ENCODE measurements at places on chromosomes 16 and 17. TPM values are rescaled to one million over a fixed set of nuclear protein-coding genes. Genes with fewer than 3 reads are reported as not detected.

DNA sequence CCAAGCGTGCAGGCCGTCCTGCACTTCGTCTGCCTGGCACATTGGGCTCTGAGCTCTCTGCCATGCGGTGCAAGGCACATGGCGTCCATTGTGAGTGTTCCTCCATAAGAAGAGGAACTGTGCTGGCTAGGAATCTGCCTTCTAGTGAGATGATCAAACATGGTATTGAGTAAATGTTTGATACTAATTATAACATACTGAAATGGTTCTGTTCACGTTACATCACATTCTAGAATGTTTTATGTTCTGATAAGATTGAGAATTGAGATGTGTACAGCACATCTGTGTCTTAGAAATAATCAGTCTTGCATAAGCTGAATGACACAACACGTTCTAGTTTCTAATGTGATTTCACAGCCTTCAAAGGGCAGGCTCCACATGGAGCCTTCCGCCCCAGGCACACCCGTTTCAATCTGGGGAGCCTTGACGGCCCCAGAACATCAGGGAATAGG is 42.9 kb downstream of the USP10 start:
- no peak overlapping the region for H3K27ac ChIP-seq
- peaks cover 58% of the 10 kb centered on the region for H3K36me3 ChIP-seq
- DNase-seq = no peak
- H3K4me3 ChIP-seq = no peak overlapping the region
- no peaks in the 10 kb centered on the region for H3K27me3 ChIP-seq

DNA sequence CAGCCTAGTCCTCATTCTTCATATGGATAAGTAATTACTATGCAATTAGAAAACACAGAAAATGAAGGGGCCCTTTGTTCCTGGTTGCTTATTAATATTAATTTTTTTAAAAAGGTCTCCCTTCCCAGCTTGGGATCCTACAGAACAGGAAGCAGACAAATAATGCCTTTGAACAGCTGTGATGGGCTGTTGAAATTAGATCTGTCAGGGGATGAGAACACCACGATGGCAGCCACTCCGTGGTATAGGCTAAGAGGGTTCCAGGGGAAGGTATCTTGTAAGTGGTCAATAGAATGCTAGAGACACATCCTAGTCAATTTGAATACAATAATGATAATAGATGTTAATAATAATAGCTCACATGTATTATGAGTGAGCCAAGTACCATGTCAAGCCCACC is 83.1 kb downstream of the CCDC182 start:
- no peak overlapping the region for H3K27ac ChIP-seq
- H3K36me3 ChIP-seq = peaks cover 46% of the 10 kb centered on the region
- DNase-seq = no peak
- no peaks in the 10 kb centered on the region for H3K4me1 ChIP-seq
- H3K4me3 ChIP-seq = no peak overlapping the region
- H3K27me3 ChIP-seq = no peaks in the 10 kb centered on the region

DNA sequence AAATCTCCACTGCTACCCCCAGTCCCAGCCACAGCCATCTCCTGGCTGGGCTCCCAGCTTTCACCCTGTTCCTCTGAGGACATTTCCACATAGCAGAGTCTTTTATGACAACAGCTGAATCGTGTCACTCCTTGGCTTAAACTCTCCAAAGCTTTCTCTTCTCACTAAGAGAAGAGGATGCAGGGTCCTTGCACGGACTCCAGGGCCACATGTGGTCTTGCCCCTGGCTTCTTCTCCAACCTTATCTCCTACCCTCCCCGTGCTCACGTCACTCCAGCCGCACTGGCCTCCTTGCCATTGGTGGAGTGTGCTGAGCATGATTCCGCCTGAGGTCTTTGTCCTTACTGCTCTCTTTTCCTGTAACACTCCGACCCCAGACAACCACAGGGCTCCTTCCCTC is 39.9 kb upstream of the CCDC182 start:
- H3K4me3 ChIP-seq = no peak overlapping the region
- H3K36me3 ChIP-seq = no peaks in the 10 kb centered on the region
- no peak for DNase-seq
- peaks cover 23% of the 10 kb centered on the region for H3K4me1 ChIP-seq

GRCh38 chr16:81453091-81453728 is 8.6 kb downstream of the CMIP start:
- H3K4me1 ChIP-seq = peaks cover 96% of the 10 kb centered on the region
- DNase-seq = no peak
- H3K27ac ChIP-seq = peak overlapping the region; percentile 89

Gene CDH8
- total RNA-seq = not detected

Gene TMEM92
- total RNA-seq = not detected

Data from HepG2 (cell line).